ENCODE measurements at places on chromosomes 3 and 15.

DNA sequence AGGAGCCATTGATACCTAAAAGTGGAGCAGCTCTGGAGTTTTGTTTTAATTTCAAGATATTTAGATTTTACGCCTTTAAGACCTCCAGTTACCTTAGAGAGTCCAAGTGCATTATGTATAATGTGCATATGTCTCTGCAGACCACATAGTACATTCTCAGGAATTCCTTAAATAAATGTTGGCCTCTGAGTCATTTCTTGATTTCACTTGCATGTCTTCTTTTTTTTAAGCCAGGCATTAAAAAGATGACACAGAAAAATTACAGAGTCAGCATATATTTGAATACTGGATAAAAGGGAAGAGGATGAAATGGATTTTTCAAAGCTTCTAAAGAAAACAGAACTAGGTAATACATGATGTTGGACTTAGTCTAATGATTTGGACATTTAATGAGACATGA is 125.2 kb downstream of the TMCO5A start:
- peak; percentile 87 for DNase-seq

- DNase-seq, result no peak
These were observed 57.2 kb downstream of the ITGB5 start for GRCh38 chr3:124829819-124830554.

GRCh38 chr15:75174102-75174501 is 27.6 kb upstream of the C15orf39 start:
- DNase-seq, result no peak

GRCh38 chr3:189677667-189678066 is 46.5 kb downstream of the TP63 start:
- no peak for DNase-seq

DNA sequence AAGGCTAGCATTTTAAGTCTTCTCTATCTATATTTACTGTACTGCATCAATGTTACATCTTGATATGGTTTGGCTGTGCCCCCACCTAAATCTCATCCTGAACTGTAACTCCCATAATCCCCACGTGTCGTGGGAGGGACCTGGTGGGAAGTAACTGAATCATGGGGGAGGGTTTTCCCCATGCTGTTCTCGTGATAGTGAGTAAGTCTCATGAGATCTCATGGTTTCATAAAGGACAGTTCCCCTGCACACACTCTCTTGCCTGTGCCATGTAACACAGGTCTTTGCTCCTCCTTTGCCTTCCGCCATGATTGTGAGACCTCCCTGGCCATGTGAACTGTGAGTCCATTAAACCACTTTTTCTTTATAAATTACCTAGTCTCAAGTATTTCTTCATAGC is 161.5 kb downstream of the TBC1D5 start:
- DNase-seq, result no peak

- no peak for DNase-seq
These were observed 263.9 kb downstream of the DIPK2A start for GRCh38 chr3:144235489-144235888.
